ENCODE measurements at places on chromosomes 2 and 18.

DNA sequence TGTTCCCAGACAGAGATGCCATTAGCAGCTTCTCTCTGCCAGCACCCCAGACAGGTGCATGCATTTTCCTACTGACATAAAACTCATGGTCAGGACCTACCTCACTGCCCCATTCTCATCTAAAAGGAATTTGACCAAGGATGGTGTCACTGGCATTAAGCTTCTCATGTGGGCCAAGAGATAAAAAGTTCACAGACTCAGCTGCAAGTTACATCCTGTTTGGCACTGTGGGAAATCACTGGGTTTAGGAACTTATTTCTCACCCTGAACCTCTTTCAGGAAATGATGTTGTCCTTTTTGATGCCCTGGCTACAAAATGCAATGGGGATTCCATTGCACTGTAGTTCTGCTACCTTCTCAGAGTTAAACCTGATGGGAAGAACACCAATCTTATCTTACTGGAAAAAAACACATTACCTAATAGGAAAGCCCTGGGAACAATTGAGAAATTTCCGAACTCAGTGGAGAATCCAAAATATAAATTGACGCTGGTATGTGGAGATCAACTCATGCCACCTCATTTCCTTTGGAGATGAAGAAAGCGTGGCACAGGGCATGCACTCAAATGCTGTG is 252.1 kb upstream of the COPS8 start:
- no peak for DNase-seq

DNA sequence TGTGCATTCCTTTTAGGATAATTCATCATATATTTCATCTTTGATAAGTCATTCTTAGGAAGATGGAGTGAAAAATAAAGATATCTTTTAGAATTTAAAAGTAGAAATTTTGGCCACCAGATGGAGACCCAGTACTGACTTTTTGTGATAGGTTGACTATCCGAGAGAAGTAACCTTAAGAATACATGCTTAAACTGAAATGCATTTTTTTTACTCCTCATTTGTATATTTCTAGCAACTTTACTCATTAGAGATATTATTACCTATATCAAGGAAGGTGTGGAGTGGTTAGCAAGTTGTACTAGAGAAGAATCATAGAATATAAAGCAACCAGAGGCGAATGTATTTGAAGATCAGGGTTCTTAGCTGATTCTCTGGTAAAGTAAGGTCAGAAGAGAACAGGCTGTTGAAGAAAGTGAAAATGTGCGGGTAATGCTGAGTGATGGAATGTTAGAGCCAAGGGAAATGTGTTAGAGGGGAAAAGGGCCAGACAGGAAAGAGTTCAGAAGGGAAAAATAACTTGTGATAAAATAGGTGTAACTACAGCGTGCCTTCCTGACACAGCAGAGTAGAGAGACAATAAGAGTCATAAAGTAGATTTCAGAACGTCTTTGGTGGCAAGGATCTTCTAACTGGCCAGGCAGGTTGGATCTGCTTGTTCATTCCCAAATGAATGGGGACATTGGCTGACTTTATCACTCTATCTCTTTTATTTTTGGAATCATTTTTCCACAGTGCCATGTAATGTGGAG is 52.3 kb downstream of the TDRD15 start:
- peak; percentile 31 for DNase-seq

GRCh38 chr18:45009756-45010155 is 329.1 kb downstream of the SETBP1 start:
- no peak for DNase-seq

- DNase-seq, result peak; percentile 83
Measured at GRCh38 chr2:8684540-8684877, 2.7 kb downstream of the ID2 start.

DNA sequence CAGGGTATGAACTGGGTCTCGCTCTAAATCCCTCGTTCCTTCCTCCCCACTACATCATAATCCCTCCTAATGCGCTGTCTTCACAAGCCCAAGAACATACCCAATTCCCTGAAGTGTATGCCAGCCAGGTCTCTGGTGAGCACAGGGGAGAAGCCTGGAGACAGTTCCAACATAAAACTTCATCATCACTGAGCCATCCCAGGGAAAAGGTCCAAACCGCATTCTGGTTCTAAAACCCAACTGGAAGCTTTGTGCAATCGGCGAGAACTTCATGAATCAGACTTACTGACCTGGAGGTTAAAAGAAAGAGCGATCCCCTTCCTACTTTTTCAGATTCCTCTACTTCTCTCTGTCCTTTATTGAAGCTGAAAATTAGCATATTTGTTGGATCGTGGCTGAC is 132.7 kb downstream of the ALPK2 start:
- no peak for DNase-seq

GRCh38 chr2:67726416-67726815 is 329.3 kb downstream of the ETAA1 start:
- DNase-seq, result no peak

- DNase-seq, result peak; percentile 81
Measured at GRCh38 chr2:30447149-30448045, at the start of gene LCLAT1. LCLAT1 (plus strand) TSS chr2:30447246; CDS start chr2:30525591, 78,345 bp downstream.

DNA sequence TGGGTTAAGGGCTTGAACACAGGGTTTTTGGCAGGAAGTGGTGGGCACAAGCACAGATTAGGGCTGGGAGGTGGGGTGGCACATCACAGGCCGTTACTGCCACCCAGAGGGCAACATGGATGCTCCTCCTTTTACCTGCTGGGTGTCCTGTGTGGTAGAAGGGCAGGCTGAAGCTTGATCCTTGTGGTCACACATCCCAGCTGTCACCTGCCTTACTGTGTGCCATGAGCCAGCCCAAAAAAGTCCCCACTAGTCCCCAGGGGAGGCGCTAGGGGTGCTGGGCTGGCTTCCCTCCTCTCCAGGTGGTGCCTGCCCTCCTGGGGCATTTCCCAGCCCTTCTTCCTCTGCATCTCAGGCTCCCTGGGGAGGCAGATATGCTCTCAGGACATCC is 50.5 kb upstream of the ALPP start:
- DNase-seq, result no peak

DNA sequence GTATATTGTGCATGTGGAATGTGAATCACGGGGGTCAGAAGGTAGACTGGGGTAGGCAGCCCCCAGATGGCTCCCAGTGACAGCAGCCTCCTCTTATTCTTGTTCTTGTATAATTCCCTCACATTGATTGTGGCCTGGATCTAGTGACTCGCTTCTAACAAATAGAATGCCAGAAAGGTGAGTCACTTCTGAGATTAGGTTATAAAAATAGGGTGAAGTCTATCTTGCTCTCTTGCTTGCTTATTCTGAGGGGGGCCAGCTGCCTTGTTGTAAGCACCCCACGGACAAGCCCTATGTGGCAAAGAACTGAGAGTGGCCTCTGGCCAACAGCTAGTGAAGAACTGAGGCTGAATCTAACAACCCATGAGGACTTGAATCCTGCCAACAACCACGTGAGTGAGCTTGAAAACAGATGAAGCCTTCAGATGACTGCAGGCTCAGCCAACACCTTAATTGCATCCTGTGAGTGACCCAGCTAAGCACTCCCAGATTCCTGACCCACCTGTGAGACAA is 15.6 kb upstream of the RMND5A start:
- peak; percentile 69 for DNase-seq

- DNase-seq, result peak; percentile 71
Measured at GRCh38 chr2:47534179-47534919, 131.4 kb downstream of the MSH2 start.

All from mesendoderm (in vitro differentiated cells).